ENCODE measurements at places on chromosomes 12 and 14. TPM values are rescaled to one million over a fixed set of nuclear protein-coding genes. Genes with fewer than 3 reads are reported as not detected.

The ANKS1B gene
- not detected for total RNA-seq

The CLEC14A gene
- total RNA-seq, result 344 TPM

The COPZ1 gene
- 111 TPM for total RNA-seq

The RESF1 gene
- total RNA-seq, result 94.6 TPM

The TEDC1 gene
- 9.7 TPM for total RNA-seq

The CLBA1 gene
- 4.6 TPM for total RNA-seq

The PRB2 gene
- not detected for total RNA-seq

The OR4K15 gene
- total RNA-seq, result not detected
